GM23338 (cell line): ENCODE measurements at places on chromosomes 1 and 21. TPM values are rescaled to one million over a fixed set of nuclear protein-coding genes. Genes with fewer than 3 reads are reported as not detected.

Gene PPM1J
- total RNA-seq = 12.7 and 22.4 TPM in 2 replicates

Gene CDA
- total RNA-seq = 1.7 and 2.5 TPM in 2 replicates

Gene C1orf185
- total RNA-seq = not detected in 2 replicates

Gene TCHH
- 0.19 and 0.38 TPM in 2 replicates for total RNA-seq

Gene HEYL
- 4.1 and 4.5 TPM in 2 replicates for total RNA-seq

Gene THRAP3
- 127 and 145 TPM in 2 replicates for total RNA-seq

Gene TNFSF4
- 1.2 and 1.5 TPM in 2 replicates for total RNA-seq

Gene XCL2
- total RNA-seq = not detected in 2 replicates

Gene ZMPSTE24
- total RNA-seq = 51.2 and 76.0 TPM in 2 replicates

Gene LAMC1
- 111 and 116 TPM in 2 replicates for total RNA-seq

Gene IRF6
- 9.3 and 11.7 TPM in 2 replicates for total RNA-seq

Gene HNRNPU
- 630 and 687 TPM in 2 replicates for total RNA-seq

Gene SPRR3
- not detected in 2 replicates for total RNA-seq

Gene PROK1
- total RNA-seq = not detected in 2 replicates

Gene ITGB2
- total RNA-seq = 0.63 TPM in 1 of 2 replicates, not detected in the other

Gene MAP10
- total RNA-seq = 2.8 and 3.3 TPM in 2 replicates

Gene PIGM
- total RNA-seq = 4.6 and 5.0 TPM in 2 replicates

Gene ADCY10
- not detected in 2 replicates for total RNA-seq

Gene SLC27A3
- total RNA-seq = 18.8 and 24.2 TPM in 2 replicates

Gene PPIAL4G
- total RNA-seq = not detected in 2 replicates

Gene NTRK1
- 0.08 and 0.42 TPM in 2 replicates for total RNA-seq

Gene VANGL1
- total RNA-seq = 11.7 and 14.4 TPM in 2 replicates

Gene C1orf94
- 4.9 and 5.3 TPM in 2 replicates for total RNA-seq

Gene RUNX1
- total RNA-seq = 0.23 and 1.1 TPM in 2 replicates

Gene TTC3
- 26.8 and 48.6 TPM in 2 replicates for total RNA-seq

Gene PLOD1
- total RNA-seq = 56.3 and 62.9 TPM in 2 replicates

Gene VSIG8
- total RNA-seq = not detected in 2 replicates

Gene ELAPOR1
- total RNA-seq = 2.1 and 2.4 TPM in 2 replicates

Gene ALPL
- 166 and 187 TPM in 2 replicates for total RNA-seq

Gene PDE9A
- 26.5 and 33.3 TPM in 2 replicates for total RNA-seq

Gene SPATC1L
- 30.7 and 37.6 TPM in 2 replicates for total RNA-seq

Gene LIPI
- total RNA-seq = not detected in 2 replicates

Gene AGMAT
- total RNA-seq = 3.8 and 7.4 TPM in 2 replicates

Gene TAS1R3
- total RNA-seq = 0.14 TPM in 1 of 2 replicates, not detected in the other

Gene GJA5
- 0.85 and 1.7 TPM in 2 replicates for total RNA-seq

Gene OR6P1
- total RNA-seq = not detected in 2 replicates

Gene E2F2
- 2.6 and 3.4 TPM in 2 replicates for total RNA-seq

Gene SFN
- total RNA-seq = 2.6 and 4.1 TPM in 2 replicates

Gene HCN3
- total RNA-seq = 3.5 and 4.9 TPM in 2 replicates

Gene AIRE
- 0.10 TPM in 1 of 2 replicates, not detected in the other for total RNA-seq

Gene ZBTB40
- 22.1 and 22.7 TPM in 2 replicates for total RNA-seq

Gene SPATA17
- total RNA-seq = 1.3 and 3.5 TPM in 2 replicates

Gene SPATA6
- total RNA-seq = 7.5 and 10.6 TPM in 2 replicates

Gene UBL4B
- total RNA-seq = not detected in 2 replicates

Gene PRELP
- total RNA-seq = 0.03 and 0.08 TPM in 2 replicates

Gene S100A1
- total RNA-seq = 0.66 TPM in 1 of 2 replicates, not detected in the other

Gene LENEP
- 1.5 and 1.6 TPM in 2 replicates for total RNA-seq

Gene FCN3
- total RNA-seq = 0.49 TPM in 1 of 2 replicates, not detected in the other

Gene MTARC2
- 4.1 and 4.3 TPM in 2 replicates for total RNA-seq

Gene NUF2
- 21.7 and 37.6 TPM in 2 replicates for total RNA-seq

Gene FNDC10
- 11.1 and 15.1 TPM in 2 replicates for total RNA-seq

Gene C21orf58
- 14.9 and 17.7 TPM in 2 replicates for total RNA-seq

Gene ATP1A2
- 17.7 and 18.3 TPM in 2 replicates for total RNA-seq

Gene TOR1AIP1
- total RNA-seq = 20.6 and 25.8 TPM in 2 replicates
